ENCODE measurements at places on chromosomes 3 and 15. TPM values are rescaled to one million over a fixed set of nuclear protein-coding genes. Genes with fewer than 3 reads are reported as not detected.

DNA sequence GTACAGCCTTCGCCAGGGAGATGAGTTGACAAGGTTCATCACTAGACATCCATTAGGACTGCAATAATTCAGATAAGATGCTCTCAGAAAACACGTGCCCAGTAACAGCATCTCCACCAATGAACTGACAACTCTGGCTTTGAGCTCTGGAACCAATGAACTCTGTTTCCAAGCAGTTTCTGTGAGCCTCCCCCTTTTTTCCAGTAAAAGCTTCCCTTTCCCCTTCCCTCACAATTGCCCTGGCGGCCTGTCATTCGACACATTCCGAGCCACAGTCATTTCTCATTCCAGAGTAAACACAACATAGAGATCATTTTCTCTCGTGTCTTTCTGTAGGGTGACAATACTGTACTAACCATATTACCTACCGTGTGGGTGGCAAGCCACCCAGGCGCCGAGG is 3.6 kb downstream of the PLA2G4D start:
- H3K4me3 ChIP-seq = no peak overlapping the region
- H3K27ac ChIP-seq = no peak overlapping the region
- no peaks in the 10 kb centered on the region for H3K4me1 ChIP-seq
- no peaks in the 10 kb centered on the region for H3K36me3 ChIP-seq
- DNase-seq = no peak

LMCD1 gene
- total RNA-seq = 27.7 TPM

DNA sequence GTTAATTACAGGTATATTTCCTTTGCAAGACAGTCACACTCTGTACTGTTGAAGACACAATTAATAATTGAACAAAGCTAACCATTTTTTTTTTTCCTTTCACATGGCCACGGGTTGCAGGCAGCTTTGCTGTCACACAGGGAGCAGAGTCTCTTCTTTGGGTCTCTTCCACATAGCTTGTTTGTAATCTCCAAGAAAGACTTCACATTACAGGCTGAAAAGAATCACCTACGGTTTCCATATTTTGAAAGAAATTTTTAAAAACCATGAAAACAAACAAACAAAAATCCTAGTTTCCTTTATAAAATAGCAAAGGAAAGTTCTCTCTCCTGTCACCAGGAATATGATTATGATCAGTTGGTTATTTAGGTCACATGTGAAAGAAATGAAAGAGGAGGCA is 392.6 kb downstream of the GAP43 start:
- H3K27ac ChIP-seq = no peak overlapping the region
- no peaks in the 10 kb centered on the region for H3K27me3 ChIP-seq
- no peaks in the 10 kb centered on the region for H3K4me1 ChIP-seq
- DNase-seq = no peak

- H3K27ac ChIP-seq = no peak overlapping the region
- peaks cover 8% of the 10 kb centered on the region for H3K4me1 ChIP-seq
- DNase-seq = no peak
- no peaks in the 10 kb centered on the region for H3K27me3 ChIP-seq
- H3K36me3 ChIP-seq = no peaks in the 10 kb centered on the region
These were observed 377.8 kb upstream of the PROK2 start for GRCh38 chr3:72162649-72163184.

TNIK gene
- total RNA-seq = 55.1 TPM

ZMAT3 gene
- total RNA-seq = 7.6 TPM

PLCD1 gene
- 29.1 TPM for total RNA-seq
